CD4-positive, alpha-beta T cell treated with Interleukin-21 for 1 hour (primary cell): ENCODE measurements at places on chromosomes 2 and 18.

DNA sequence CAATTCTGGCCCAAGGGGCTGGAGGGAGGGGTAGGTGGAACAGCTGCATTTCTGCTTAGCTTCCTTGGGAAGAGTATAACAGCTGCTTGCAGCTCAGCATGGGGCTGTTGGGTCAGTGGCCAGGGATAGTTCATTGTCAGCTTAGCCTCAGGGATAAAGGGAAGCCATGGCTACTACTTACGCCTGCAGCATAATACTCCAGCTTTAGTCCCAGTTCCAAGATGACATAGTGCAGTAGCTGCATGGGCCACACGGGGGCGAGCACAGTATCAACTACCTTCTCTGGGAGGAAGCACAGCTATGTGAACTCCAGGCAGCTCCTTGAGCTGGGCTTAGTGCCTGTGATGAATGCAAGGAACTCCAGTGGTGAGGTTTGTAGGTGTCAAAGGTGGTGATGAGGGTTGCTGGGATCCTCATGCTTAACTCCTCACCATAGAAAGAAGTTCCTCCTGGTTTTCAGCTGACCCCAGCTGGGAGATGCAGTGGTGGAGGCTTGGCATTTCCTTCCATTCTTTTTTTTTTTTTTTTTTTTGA is 35.4 kb upstream of the RHOB start:
- peak; percentile 73 for DNase-seq

DNA sequence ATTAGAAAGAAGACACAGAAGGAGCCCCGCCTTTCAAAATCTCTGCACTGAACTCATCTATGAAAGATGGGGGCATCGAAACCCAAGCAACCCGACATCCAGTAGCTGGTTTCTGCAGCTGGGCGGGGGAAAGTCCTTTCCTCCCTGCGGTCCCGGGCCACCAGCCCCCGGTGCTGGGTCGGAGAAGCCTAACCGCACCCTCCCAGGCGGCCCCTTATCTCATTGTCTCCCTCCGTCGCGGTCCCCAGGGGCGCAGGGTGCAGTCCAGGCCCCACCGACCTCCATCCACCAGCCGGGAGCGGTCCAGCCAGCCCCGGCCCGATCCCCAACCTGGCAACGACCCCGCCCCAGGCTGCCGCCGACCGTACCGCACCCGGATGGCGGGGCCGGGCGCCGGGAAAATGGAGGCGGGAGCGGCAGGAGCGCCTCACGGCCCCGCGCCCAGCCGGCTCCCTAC is 452 bp downstream of the RAPH1 start:
- peak; percentile 45 for DNase-seq

DNA sequence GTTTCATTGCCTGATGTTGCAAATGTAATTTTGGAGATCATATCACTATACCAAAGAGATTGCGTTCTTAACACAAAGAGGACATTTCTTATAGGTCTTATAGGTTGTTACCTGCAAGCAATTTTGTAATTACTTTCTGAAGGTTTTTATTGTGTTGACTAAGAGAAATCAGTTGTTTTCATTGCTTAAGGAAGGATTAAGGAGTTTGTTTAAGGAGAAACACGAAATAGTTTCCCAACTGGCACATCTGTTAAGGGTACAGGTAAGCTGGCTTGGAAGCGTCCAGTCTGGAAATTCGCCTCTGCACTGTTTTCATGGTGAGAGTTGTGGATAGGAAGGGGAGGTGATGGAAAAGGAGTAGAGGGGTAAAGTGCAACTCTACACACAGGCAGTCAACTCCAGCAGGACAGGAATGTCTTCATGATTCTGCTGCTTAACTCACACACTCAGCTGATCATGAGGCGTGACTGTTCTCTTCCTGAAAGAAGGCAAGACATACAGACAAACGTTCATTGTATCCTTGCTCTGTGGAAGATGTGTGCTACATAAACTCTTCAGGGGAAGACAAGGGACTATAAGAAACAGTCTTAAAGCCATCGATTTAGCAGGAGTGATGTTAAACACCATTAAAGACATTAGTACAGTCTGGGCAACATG is 61.4 kb upstream of the ACSL3 start:
- no peak for DNase-seq

GRCh38 chr2:73920577-73921545 is 5.8 kb upstream of the DGUOK start:
- DNase-seq, result peak; percentile 35

- DNase-seq, result no peak
Measured at GRCh38 chr18:74715306-74715705, 117.6 kb downstream of the ZNF407 start.
